ENCODE measurements at places on chromosomes 1 and 21.

- no peak for DNase-seq
These were observed 87.8 kb downstream of the NMNAT2 start for GRCh38 chr1:183330335-183330734.

DNA sequence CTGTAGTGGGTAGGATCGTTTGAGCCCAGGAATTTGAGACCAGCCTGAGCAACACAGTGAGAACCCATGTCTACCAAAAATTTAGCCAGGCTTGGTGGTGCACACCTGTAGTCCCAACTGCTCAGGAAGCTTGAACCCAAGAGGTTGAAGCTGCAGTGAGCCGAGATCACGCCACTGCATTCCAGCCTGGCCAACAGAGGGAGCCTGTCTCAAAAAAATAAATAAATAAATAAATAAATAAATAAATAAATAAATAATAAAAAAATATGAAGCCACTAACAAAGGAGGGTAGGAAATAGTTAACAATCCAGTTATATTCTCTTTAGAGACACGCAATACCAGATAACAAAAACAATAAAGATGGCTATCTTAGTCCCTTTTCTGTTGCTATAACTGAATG is 11.9 kb upstream of the CBR3 start:
- no peak for DNase-seq

GRCh38 chr1:51621161-51621560 is 4.3 kb downstream of the OSBPL9 start:
- no peak for DNase-seq

DNA sequence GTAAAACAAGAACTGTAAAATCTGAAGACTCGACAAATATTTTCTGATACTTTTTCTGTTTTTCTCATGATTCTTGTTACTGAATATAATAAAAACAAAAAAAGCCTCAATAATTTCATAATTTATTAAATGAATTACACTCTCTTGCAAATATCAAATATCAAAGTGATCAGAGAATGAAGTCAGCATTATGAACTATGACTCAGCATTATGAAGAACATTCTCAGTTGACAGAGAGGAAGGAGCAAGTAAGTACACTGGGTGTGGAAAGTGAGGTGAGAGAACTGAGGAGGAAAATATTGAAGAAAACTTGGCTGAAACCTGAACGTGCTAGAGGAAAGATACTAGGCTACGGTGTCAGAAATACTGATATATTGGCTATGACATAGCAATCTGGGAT is 529.5 kb downstream of the KCNT2 start:
- DNase-seq = no peak

All from colonic mucosa (tissue), 4 donors.